Naive thymus-derived CD4-positive, alpha-beta T cell (primary cell): ENCODE measurements at places on chromosomes 4 and X. TPM values are rescaled to one million over a fixed set of nuclear protein-coding genes. Genes with fewer than 3 reads are reported as not detected.

- H3K27me3 ChIP-seq: no peaks in the 10 kb centered on the region
- peaks cover 25% of the 10 kb centered on the region for H3K4me1 ChIP-seq
- H3K4me3 ChIP-seq: no peak overlapping the region
- peak overlapping the region; percentile 70 for H3K27ac ChIP-seq
Measured at GRCh38 chr4:83082777-83083176, 31.8 kb downstream of the PLAC8 start.

DNA sequence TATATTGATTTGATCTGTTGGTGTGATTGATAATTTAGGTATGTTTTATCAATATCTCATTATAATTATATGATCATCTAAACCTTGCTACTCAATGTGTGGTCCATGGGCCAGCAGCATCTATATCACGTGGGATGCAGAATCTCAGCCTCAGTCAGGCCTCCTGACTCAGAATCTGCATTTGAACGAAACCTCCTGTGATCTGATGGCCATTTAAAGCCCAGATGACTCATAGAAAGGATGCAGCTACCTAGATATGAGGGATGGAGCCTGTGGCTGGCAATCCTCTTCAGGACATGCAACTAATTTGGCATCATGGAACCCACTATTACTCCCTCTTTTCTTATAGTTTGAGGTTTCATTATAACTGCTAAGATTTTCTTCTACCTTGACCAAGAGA is 11.3 kb upstream of the CHRNA9 start:
- no peak overlapping the region for H3K27ac ChIP-seq
- H3K36me3 ChIP-seq: no peaks in the 10 kb centered on the region
- no peak for DNase-seq
- H3K4me3 ChIP-seq: no peak overlapping the region
- H3K4me1 ChIP-seq: no peaks in the 10 kb centered on the region

- H3K4me1 ChIP-seq: no peaks in the 10 kb centered on the region
- no peak for DNase-seq
- H3K4me3 ChIP-seq: peak overlapping the region; percentile 77
- peaks cover 4% of the 10 kb centered on the region for H3K36me3 ChIP-seq
- H3K27me3 ChIP-seq: no peaks in the 10 kb centered on the region
Measured at GRCh38 chrX:41923978-41924683, 777 bp upstream of the CASK start.

Gene TECRL
- total RNA-seq: not detected

DNA sequence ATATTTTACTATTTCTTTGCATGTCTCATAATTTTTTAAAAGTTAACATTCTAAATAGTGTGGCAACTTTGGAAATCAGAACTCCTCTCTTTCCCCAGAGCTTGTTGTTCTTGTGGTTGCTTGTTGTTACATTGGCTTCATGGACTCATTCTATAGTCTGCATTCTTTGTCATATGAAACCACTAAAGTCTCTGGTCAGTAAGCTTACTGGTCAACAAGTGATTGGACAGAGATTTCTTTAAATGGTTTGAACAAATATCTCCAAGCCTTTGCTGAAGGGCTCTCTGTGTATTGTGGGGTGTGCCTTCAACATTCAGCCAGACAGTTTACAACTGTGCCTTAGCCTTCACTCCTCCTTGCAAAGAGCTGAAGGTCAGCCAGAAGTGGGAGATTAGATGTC is 147.2 kb downstream of the OPHN1 start:
- H3K36me3 ChIP-seq: no peaks in the 10 kb centered on the region
- no peak overlapping the region for H3K4me3 ChIP-seq
- no peak overlapping the region for H3K27ac ChIP-seq
- DNase-seq: no peak

Gene POU4F2
- not detected for total RNA-seq

DNA sequence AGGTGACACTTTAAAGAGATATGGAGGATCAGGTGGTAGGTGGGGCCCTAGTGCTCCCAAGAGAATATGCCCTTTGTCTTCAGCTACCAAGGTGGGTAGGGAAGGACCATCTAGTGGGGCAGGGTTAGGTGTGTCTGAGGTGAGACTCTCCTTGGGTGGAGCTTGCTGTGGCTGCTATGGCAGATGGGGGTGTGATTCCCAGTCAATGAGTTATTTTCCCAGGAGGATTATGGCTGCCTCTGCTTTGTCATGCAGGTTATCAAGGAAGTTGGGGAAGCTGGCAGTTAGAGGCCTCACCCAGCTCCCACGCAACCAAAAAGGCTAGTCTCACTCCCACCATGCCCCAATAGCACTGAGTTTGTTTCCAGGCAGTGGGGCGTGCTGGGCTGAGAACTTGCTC is 18.0 kb upstream of the SPIN2A start:
- no peaks in the 10 kb centered on the region for H3K27me3 ChIP-seq
- H3K36me3 ChIP-seq: no peaks in the 10 kb centered on the region

DNA sequence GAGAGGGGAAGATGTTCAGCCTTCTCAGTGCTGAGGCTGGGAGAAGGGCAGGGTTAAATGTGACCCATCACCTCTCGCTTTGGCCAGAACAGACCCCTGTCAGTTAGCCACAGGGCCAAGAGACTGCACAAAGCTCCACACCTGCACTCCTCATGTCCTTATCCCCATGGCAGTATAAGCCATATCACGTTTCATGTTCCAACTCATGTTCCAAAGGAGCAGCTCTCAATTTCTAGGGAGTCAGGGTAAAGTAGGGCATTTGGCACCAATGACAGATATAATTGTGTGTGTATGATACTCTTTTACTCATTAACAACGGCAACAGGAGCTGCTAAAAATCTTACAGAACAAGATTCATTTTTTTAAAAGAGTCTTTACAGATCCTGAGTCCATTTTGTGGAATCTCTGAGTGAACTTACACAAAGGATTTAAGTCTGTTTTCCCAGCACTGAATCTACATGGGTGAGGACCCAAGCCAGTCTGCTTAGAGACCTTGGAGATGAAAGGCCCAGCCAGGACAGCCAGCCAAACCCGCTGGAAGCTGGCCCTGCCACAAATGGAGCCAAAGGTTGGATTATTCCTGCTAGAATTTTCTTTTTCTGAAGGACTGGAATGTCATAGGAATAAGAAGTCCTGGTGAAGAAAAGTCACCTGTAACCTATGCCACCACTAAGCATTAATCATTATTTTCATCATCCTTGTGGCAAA is 129.1 kb upstream of the SMAD1 start:
- peaks cover 3% of the 10 kb centered on the region for H3K27me3 ChIP-seq
- H3K36me3 ChIP-seq: no peaks in the 10 kb centered on the region
- H3K4me3 ChIP-seq: no peak overlapping the region
- no peak for DNase-seq
- H3K4me1 ChIP-seq: no peaks in the 10 kb centered on the region

DNA sequence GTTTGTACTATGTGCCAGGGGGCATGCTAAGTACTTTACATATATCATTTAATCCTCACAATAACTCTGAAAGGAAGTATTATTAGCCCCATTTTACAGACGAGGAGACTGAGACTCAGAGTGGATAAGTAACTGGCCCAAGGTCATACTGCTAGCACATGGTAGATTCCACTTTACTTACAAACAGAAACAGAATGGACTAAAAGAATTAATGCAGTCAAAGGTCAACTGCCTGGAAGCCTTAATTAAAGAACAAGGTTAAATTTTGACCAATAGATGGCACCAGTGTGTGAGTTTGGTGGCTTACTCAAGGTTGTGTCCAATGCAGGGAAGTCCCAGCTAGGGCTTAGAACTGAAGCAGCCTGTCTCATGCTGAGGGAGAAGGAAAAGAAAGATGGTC is 4.7 kb downstream of the RIPPLY1 start:
- no peak overlapping the region for H3K4me3 ChIP-seq
- H3K27me3 ChIP-seq: no peaks in the 10 kb centered on the region
- H3K36me3 ChIP-seq: no peaks in the 10 kb centered on the region
- DNase-seq: peak; percentile 36
- H3K4me1 ChIP-seq: no peaks in the 10 kb centered on the region

- H3K4me1 ChIP-seq: no peaks in the 10 kb centered on the region
- H3K36me3 ChIP-seq: no peaks in the 10 kb centered on the region
- no peak for DNase-seq
- H3K27ac ChIP-seq: no peak overlapping the region
- no peak overlapping the region for H3K4me3 ChIP-seq
- no peaks in the 10 kb centered on the region for H3K27me3 ChIP-seq
Measured at GRCh38 chr4:118798658-118799057, 37.3 kb downstream of the SEC24D start.

DNA sequence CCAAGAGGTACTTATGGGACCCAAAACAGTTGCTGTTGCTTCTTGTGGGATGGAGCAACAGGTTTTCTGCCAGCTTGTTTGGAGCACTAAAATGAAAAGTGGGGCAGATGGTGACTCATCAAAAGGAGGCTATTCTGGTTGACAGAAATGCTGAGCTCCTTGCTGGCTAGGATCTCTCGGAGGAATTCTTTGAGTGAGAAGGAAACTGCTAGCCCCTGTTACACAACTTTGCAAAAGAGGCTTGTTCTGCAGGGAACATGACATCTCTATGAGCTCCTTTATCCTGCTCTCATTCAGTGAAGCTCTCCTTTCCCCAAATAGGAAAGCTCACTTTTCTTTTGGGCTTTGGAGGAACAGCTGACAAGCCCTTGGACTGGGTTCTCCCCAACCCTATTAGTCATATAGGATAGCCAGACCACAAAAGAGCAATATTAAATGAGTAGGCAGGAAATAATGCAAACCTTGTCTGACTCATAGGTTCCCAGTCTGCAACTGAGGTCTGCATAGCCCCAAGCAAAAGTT is 108.3 kb downstream of the CDS1 start:
- H3K4me1 ChIP-seq: no peaks in the 10 kb centered on the region
- DNase-seq: no peak
- H3K36me3 ChIP-seq: no peaks in the 10 kb centered on the region
- H3K27ac ChIP-seq: no peak overlapping the region
- H3K27me3 ChIP-seq: no peaks in the 10 kb centered on the region

Gene BEX4
- 8.1 and 8.8 TPM in 2 replicates for total RNA-seq

DNA sequence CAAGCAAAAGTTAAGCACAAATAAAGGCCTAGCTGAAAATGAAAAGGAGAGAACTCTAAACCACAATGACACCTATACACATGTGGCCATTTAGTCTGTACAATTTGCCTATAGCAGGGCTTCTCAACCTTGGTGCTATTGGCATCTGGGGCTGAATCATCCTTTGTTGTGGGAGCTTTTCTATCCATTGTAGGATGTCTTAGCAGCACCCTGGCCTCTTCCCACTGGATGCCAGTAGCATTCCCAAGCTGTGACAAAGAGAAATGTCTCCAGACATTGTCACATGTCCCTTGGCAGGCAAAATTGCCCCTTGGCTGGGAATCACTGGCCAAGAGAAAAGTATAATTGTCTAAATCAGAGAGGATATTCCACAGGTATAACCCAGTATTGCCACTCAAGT is 13.5 kb upstream of the PRPS2 start:
- no peaks in the 10 kb centered on the region for H3K4me1 ChIP-seq
- no peak for DNase-seq
- H3K4me3 ChIP-seq: no peak overlapping the region
- H3K27ac ChIP-seq: no peak overlapping the region
- no peaks in the 10 kb centered on the region for H3K36me3 ChIP-seq
- H3K27me3 ChIP-seq: no peaks in the 10 kb centered on the region
